H9 (cell line): ENCODE measurements at places on chromosomes 11 and 22. TPM values are rescaled to one million over a fixed set of nuclear protein-coding genes. Genes with fewer than 3 reads are reported as not detected.

DNA sequence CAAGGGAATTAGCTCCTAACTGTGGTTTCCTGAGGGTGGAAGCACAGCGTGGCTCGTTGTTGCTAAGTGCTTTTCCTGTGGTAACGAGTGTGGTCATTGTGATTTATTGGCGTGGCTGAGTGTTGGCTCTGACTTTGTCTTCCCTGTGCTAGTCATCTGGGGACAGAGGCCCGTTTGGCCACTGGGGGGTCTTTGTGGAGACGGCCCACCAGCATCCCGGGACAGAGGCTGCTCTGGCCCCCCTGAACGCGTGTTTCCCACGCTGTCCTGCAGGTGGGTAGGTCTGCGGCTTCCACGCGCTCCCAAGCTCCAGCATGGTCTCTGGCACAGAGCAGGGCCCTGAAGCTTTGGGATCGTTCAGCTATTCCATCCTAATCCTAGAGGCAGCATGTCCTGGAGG lies 1040.0 kb downstream of the TBC1D22A start:
- no peak for DNase-seq

GRCh38 chr22:22948651-22949571 lies 61.3 kb downstream of the IGLL5 start:
- no peak for DNase-seq

GRCh38 chr11:10622957-10623791 lies 54.7 kb upstream of the LYVE1 start:
- DNase-seq: no peak

MMP8 gene
- not detected in 2 replicates for total RNA-seq

DNA sequence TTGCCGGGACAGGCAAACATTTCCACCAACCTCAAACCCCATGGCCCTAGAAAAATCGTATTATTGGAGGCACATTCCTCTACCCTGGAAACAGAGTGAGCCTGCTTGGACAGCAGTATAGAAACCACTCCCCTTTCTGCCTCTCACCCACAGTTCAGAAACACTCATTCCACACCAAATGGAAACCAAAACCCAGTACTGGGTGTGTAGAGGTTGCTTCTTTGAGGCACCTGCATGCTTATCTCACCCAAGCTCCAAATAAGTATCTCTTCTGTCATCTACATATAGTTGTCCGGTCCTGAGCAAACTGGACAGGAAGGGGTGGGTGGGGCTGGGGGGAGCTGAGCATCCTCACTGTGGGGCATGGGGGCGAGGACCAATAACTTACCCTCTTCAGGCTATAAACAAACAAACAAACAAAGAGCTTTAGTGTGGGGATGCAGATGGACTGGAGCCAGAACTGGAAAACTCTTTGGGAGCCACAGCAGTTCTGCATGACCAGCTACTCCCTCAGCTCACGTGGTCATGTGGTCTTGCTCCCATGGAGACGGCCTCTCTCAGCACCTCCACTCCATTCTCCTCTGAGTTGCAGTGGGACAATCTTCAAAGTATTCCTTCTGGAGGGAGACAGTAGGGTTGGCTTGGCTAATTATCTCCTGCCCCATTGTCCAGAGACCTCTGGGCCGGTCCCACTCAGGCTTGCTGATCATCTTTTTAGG lies 1.0 kb upstream of the PLAAT2 start:
- DNase-seq: peak; percentile 18

CNGA4 gene
- 0.11 and 0.20 TPM in 2 replicates for total RNA-seq

DNA sequence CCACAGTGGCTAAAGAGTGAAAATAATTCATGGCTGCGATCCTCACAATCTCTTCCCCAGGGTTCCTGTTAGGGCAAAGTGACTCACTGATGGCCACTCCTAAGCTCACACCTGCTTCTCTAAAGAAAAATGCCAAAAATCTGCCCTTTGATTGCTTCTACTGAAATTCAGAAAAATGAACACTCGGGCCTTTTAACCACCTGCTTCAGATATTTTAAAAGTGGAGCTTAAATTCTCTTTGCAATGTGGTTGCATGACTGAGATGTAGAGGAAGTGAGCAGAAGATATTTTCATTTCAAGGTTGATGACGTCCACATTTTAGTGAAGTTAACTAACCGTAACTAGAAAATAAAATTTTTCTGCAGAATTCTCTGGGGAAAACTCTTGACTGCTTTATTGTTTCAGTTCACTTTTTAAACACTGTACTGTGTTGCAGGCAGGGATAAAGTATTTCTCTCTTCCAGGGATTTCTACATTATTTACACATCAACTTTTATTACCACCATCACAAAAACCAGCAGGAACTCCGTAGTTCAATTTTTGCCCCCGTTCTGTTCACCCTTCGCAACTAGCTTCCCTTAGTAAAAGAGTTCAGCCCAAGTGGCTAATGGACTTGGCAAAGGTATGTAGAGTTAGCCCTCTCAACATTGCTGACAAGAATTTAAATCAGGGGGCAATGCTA lies 8.5 kb downstream of the RAB30 start:
- DNase-seq: no peak

DNA sequence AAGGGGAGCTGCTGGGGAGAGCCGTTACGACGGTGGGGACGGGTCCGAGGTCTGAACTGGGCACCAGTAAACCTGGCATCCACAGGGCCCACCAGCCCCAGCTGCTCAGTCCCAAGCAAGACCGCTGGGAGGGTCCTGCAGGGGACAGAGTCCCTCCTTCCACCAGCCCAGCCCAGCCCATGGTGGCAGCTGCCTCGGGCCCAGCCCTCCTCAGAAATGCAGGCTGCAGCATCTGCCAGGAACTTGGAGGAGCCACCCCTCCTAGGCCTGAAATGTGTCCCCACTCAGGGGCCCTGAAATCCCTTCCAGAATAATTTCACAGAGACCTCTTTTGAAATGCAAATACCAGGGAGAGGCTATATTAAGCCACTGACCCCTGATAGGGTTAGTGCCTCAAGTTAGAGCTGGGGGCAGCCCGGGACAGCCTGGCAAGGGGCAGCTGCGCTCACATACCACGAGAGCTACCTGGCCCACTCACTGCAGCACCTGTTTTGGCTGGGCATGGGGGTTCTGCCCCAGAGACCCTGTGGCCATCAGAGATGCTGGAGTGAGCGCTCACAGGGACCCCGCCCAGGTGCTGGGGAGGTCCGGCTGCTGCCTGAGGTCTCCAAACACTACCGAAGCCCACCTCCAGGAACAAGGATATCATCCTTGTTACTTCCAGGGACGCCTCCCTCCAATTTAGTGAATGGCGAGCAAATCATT lies 53.1 kb downstream of the CELSR1 start:
- DNase-seq: no peak

DNA sequence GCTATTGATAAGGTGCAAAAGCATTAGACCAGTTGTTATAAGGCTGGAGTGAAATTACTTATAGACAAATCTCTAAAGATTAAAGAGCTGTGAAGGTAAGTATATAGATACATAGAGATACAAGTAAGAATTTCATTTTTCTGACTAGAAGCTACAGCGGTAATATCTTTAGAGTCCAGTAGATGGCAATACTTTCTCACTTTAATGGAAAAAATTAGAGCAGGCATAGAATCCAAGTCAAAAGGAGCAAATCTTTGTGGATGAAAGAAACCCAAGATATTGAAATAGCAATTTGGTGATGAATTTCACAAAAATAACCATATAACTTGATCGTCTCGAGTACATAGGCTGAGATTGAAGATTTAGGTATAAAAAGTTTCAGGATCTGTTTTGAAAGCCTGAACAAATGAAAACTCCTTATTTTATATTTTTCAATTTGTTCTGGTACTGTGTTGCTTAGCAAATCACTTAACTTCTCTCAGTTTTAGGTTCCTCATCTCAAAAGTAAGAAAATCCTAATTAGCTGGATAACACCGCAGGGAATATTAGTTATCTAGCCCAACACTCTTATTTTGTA lies 81.9 kb downstream of the UVRAG start:
- no peak for DNase-seq

SLC16A8 gene
- 0.75 and 1.1 TPM in 2 replicates for total RNA-seq

DNA sequence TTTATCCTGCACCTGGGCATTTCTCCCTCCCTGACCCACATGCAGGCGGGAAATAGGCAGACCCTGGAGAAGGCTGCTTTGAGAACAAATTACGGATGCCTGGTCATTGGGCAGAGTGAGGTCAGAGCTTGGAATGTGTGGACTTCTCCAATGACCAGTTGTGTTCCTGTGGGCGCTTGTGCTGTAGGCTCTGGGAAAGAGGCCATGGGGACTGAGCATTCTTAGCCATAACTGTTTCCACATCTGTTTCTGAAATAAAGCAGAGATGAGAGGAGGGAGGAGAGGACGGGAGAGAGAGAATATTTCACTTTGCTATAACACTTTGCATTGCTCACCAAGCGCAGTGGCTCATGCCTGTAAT lies 11.2 kb upstream of the TMEM184B start:
- DNase-seq: no peak

IGLL5 gene
- total RNA-seq: not detected in 2 replicates

ADM gene
- 99.1 and 106 TPM in 2 replicates for total RNA-seq

RDX gene
- total RNA-seq: 86.6 and 96.2 TPM in 2 replicates

- DNase-seq: no peak
Measured at GRCh38 chr11:9718147-9718546, 54.3 kb downstream of the SWAP70 start.

LMO2 gene
- 0.33 and 0.48 TPM in 2 replicates for total RNA-seq

GRCh38 chr22:28604966-28605761 lies 74.5 kb downstream of the TTC28 start:
- no peak for DNase-seq

IRAG1 gene
- total RNA-seq: 2.4 and 3.3 TPM in 2 replicates

- DNase-seq: peak; percentile 68
Measured at GRCh38 chr11:45771193-45771565, 33.8 kb upstream of the SLC35C1 start.

DLG2 gene
- 8.0 and 8.2 TPM in 2 replicates for total RNA-seq
